Urinary bladder (tissue), 4 donors: ENCODE measurements at places on chromosomes 7 and 10. TPM values are rescaled to one million over a fixed set of nuclear protein-coding genes. Genes with fewer than 3 reads are reported as not detected.

PNLIPRP3 gene
- not detected for total RNA-seq

CYP3A4 gene
- not detected for total RNA-seq

RBAK gene
- total RNA-seq: 24.5 TPM

NHLRC2 gene
- 50.6 TPM for total RNA-seq

SLC26A3 gene
- total RNA-seq: not detected

CYP2W1 gene
- total RNA-seq: 7.5 TPM

PILRA gene
- total RNA-seq: 2.2 TPM

PNLIPRP1 gene
- total RNA-seq: not detected

MMRN2 gene
- total RNA-seq: 49.0 TPM

MALRD1 gene
- total RNA-seq: 13.8 TPM

SYPL1 gene
- total RNA-seq: 113 TPM

DNAAF5 gene
- total RNA-seq: 10.6 TPM

UCMA gene
- total RNA-seq: not detected

AASS gene
- total RNA-seq: 60.7 TPM

CFTR gene
- total RNA-seq: 2.0 TPM

ABCC2 gene
- 2.3 TPM for total RNA-seq

AMPH gene
- 15.3 TPM for total RNA-seq

NANOS1 gene
- total RNA-seq: 2.2 TPM

MYPN gene
- total RNA-seq: 3.1 TPM

ITIH5 gene
- 97.6 TPM for total RNA-seq

IKZF1 gene
- total RNA-seq: 7.8 TPM

PTN gene
- total RNA-seq: 91.1 TPM

PLEKHS1 gene
- total RNA-seq: 0.42 TPM

TMEM236 gene
- total RNA-seq: 1.2 TPM

CYP3A5 gene
- total RNA-seq: 29.9 TPM

KCP gene
- total RNA-seq: 1.4 TPM

STAG3 gene
- total RNA-seq: 0.90 TPM

RBM28 gene
- total RNA-seq: 21.3 TPM
